ENCODE measurements at places on chromosomes 6 and 20.

GRCh38 chr6:95478941-95479340 is 98.4 kb upstream of the MANEA start:
- DNase-seq: no peak

- DNase-seq: no peak
These were observed 565 bp downstream of the QKI start for GRCh38 chr6:163414946-163415619.

GRCh38 chr6:6484681-6485080 is 103.8 kb upstream of the LY86 start:
- no peak for DNase-seq

DNA sequence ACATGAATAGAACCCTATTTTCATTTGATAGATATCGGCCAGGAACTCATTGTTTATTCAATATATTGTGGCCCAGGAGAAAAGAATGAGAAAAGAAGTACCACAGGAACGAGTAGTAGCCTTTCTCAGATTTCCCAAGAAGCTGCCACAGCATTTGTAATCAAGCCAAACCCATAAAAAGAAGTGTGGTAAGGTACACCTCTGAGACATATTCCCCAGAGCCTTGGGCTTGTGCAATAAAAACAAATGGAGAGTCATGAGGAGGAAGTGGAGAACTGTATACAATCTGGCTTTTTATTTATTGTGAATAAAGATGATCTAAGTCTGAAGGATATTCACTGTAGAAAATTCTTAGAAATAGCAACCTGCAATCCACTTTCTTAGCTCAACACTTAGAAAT is 36.7 kb downstream of the KIF6 start:
- DNase-seq: no peak

- DNase-seq: no peak
These were observed 71.5 kb downstream of the HFE start for GRCh38 chr6:26158581-26159356.

DNA sequence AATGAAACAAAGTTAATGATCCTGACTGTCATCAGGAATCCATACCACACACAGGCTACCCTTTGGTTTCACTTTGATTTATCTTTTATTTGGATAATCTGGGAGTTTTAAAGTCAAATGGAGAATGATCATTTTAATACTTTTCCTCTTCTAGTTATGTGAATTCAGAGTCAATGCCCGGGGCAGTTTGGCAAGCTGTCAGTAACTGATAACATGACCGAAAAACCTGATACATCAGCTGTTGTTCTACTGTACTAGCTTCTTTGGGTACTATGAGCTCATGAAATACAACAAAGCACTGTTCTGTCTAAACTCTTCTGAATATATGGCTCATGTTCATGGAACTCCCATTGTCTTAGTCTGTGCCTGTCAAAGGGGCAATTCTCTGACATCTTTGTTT is 30.2 kb downstream of the KLHL31 start:
- DNase-seq: no peak

- peak; percentile 60 for DNase-seq
These were observed 43.2 kb upstream of the OSTM1 start for GRCh38 chr6:108117427-108118358.

DNA sequence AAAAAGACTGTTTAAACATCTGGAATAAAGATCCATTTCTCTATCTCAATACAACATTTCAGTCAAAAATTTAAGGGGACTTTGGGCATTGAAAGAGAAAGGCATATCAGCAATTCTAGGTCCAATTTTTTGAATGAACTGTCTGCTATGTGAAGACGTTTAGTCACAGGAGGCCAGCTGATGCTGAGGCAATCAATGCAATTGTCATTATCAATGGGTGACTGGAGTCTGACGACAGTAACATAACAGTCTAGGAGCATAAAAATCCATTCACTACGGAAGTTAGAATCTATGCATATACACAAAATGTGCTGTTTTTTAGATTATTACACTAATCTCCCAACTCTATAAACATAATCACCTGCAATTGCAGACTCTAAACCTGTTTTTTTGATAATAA is 37.8 kb downstream of the TENT5A start:
- no peak for DNase-seq

DNA sequence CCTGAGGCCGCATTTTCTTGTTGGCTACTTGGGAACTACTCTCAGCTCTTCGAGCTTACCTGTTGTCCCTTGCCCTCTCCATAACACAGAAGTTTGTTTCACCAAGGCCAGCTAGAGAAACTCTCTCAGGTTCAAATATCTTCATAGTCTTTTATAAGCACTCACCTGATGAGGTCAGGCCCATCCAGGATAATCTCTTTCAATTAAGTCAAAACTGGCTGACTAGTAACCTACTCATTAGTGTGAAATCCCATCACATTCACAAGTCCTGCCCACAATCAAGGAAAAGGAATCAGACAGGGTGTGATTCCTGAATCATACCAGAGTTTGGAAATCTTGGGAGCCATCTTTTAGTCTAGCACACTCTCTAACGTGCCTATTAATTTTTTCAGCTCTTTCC is 195.2 kb upstream of the HS3ST5 start:
- no peak for DNase-seq

DNA sequence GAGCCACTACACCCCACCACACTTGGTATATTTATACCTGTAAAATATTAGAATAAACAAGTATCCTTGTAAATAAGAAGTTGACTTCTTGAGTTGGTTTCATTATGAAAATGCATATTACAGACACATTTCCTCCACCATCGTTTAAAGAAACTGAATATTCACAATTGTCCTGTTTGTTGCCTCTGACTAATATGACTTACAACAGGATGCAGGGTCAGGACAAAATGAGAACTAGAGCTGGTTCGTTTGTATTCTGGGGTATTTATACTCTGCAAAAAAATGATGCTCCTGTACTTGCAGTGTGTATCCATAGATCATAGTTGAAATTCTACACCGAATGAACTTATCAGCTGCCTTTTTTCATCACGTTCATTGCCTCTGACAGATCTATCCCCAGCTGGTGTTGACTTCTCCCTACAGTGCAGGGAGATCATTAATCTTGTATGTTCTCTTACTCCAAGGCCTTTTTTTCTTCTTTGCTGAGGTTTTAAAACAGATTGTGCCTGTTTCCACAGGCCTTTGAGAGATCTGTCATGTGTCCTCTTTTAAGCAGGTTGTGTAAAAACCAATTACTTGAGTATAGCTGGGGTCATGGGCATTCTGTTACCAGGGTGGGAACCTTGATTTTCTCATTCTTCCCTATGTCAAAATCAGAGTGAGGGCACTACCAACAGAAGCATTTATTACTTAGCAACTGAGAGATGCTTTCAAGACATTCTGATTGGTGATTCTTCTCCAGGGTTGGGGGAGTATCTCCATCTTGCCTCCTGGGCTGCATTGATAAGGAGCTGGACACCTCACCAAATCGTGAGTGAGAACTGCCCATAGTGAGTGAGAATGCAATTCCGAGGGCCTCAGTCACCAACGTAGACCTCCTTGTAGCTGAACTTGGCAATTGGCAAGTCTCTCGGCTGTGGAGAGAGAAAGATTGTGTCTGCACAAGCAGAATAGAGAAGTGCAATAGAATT is 78.8 kb upstream of the CD83 start:
- DNase-seq: no peak

GRCh38 chr6:110389689-110390382 is 25.5 kb downstream of the DDO start:
- no peak for DNase-seq

DNA sequence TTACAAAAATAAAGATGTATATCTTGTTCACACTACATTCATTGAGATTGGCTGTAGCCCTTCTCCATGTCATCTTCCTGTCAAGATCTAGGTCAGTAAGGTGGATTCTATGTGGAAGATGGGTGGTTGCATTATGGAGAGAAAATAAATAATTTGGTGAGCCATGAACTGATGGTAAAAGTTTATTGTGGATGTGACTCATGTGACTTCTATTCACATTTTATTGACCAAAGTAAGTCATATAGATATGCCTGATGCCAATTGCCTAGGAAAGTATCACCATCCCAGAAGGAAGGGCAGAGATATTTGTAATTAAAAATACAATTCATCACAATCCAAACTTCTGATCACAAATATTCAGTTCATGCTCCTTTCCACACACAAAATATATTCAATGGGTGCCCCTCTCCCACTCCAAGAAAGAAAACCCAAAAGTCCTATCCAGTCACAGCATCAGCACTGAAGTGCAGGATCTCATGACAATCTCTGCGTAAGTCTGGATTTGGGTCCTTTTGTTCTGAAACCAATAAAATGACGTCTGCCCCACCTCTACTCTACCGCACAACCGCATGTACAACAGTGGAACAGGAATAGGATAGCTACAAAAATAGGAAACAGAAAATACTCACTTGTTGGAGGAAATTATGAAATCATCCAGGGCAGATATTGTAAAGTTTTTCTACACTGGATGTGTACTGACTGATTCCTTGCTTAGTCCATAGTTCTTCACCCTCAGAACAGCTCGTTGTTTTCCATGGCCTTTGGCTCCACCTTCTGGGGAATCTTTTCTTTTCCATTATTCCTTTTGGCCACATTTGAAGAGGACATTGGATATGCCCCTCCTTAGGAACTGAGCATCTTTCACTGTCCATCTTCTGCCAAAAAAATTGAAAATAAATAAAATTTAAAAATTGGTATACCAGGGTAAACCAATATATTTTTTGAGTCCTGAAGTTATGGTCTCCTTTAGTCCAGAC is 16.1 kb upstream of the SLC17A3 start:
- peak; percentile 59 for DNase-seq

GRCh38 chr20:2986466-2986865 is 57.0 kb upstream of the GNRH2 start:
- no peak for DNase-seq

DNA sequence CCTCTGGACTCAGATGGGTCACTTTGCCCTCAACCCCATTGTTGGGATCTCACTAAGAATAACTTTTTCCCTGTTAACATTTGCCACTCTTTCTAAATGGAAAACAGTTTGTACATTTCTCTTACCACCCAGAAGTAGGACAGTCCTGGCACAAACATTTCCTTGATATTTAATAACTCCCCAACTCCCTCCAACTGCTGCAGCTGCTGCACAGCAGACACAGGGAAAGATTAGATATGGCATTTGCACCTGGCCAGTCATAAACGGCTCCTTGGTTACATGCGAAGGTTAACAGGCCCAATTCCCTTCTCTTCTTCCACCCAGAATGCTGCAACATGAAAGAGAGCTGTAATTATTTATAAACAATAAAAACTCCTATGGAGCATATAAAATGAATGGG is 55.9 kb upstream of the SOX4 start:
- no peak for DNase-seq

DNA sequence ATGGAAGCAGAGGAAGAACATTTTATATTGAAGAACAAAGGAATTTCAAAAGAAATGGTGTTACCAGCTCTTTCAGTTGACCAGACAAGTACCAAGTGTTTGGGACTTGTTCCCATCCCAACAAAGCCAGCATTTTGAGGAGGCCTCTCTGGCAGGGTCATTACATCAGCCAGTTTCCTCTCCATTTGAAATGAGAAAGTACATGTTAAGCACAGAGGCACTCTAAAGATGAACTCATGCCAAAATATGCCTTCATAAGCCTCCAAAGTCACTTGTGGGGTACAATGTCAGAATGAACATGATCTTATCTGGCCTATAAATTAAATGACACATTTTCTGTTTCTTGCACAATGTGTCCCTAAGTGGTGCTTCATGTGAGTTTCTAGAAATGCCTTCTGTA is 223.9 kb downstream of the PRL start:
- no peak for DNase-seq

- no peak for DNase-seq
These were observed 511 bp upstream of the OGFR start for GRCh38 chr20:62804021-62804626.

DNA sequence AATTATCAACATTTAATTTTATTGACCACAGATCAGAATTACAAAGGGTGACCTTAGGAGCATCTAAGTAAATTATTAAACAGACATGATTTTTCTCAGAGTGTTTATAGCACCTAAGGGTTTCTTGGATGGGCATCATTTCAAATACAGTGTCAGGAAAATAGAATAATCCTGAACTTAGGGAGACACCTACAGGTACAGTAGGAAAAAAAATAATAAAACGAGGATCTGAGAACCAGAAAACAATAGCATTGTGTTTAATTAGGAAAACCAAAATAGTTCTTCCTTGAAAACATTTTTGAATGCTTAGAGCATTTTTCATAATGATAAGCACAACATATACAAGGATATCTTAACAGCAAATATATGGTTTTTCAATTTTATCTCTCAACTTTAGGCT is 39.2 kb downstream of the MMUT start:
- DNase-seq: no peak

GRCh38 chr20:38132910-38133501 is 32.1 kb downstream of the TGM2 start:
- DNase-seq: peak; percentile 65

DNA sequence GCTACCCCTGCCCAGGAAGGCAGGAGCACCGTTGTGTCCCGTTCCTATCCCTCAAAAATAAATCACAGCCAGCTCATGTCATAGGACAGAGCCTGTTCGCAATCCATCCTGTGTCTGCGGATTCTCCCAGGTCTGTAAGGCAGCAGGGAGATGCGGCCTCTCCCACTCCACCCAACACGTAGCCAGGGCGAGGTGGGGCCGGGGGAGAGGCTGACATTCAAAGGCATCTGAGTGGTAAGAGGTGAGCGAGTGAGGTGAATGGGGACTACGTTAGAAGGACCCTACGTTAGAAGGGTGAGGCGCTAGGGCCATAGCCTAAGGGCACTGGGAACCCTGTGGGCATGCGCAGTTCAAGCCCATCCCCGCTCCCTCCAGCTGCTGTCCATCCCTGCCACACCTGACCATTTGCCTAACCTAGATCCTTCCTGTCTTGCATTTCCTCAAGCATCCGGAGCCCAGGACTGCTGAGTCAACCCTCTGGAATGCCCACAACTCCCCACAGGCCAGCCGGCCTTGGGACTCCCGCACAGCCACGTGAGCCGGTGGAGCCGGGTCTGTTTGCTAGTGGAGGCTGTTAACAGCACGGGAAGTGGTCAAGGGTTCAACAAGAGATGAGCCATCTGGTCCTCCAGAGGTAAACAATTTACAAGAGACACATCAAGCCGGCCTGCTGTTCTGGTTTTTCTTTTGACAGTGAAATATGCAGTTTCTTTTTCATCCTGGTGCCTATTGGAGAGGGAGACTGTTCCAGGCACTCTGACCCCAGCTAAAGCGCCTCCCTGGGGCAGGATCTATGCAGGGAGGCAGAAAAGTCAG is 45.9 kb downstream of the RIPOR3 start:
- DNase-seq: peak; percentile 100

GRCh38 chr6:22442826-22443225 is 126.5 kb upstream of the HDGFL1 start:
- DNase-seq: no peak
